ENCODE measurements at places on chromosomes 7 and 10. TPM values are rescaled to one million over a fixed set of nuclear protein-coding genes. Genes with fewer than 3 reads are reported as not detected.

The SORCS3 gene
- total RNA-seq = 0.18 TPM

The KCP gene
- 5.3 TPM for total RNA-seq

The FRMPD2 gene
- 0.48 TPM for total RNA-seq

The SLC26A5 gene
- total RNA-seq = 0.11 TPM

The NXPH1 gene
- total RNA-seq = 0.11 TPM

The PLAU gene
- total RNA-seq = 15.0 TPM

The IL2RA gene
- not detected for total RNA-seq

DNA sequence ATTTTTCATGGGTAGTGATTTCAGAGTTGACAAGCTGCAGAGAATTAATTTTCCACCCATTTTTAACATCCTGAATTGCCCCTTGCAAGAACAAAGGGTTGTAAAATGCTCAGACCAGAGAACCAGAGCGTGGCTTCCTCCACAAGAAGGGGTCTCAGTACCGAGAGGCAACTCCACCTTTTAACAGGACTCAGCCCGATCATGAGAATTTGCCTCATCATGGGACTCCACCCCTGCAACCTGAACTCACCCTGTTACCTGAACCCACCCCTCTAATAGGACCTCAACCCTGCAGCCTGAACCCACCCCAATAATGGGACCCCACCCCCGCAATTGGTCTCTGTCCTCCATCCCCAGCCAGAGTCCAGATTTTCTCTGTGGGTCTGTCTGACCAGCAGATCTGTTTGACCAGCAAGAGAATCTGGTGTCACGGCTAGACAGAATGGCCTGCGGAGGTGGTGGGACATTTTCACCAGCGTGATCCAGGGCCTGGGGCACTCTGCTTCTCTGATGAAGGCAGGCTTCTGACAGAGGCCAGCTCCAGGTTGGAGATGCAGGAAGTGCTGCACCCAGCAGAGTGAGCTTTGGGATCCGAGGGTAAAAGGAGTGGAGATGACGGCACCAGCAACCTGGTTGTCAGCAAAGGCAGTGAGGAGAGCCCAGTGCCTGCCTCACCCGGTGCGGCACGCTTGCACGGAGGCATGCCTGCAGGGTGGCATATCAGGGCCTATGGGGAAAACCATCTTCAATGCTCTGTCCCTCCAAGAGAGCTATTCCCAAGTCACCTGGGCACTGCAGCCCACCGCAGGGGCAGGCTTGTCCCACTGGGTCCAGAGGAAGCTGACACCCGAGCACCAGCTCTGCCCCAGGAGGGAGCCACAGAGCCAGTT, 136.6 kb downstream of the TCERG1L start:
- no peaks in the 10 kb centered on the region for H3K4me1 ChIP-seq
- H3K27ac ChIP-seq = no peak overlapping the region
- no peaks in the 10 kb centered on the region for H3K36me3 ChIP-seq
- H3K4me3 ChIP-seq = no peak overlapping the region
- no peaks in the 10 kb centered on the region for H3K27me3 ChIP-seq

DNA sequence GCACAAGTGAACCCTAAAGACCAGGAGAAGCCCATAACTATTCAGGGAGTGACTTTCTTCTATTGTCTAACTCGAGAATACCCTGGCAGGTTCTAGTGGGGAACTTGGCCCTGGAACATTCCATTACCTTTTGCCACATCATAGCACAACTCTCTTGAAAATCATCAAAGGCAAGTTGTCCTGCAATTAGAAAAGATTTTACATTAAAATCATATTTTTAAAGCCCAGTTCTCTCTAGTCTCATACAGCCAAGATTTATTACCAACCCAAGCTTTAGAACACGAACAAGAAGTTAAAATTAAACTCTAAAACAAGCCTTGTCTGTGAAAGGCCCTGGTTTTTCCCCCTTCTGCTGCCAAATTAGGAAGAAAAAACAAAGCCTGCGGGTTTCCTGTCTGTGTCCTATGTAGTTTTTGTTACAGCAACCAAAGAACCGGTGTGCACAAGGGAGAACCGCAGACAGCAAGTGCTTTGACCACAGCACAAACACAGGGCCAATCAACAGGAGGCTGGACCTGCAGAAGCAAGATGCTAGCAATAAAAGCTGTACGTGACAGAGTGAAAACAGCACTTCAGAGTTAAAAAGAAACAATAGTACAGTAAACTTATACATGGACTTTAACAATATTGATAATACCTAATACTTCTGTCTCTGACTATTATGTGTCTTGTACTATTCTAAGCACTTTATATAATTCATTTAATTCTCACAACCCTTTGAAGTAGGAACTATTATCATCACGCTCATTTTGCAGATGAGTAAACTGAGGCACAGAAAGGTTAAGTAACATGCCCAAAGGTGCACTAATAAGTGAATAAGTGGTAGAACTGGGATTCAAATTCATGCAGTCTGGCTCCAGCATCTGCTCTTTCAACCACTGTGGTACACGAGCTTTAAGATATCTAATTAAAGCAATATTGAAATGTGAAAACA, 65.8 kb downstream of the STK17A start:
- no peaks in the 10 kb centered on the region for H3K27me3 ChIP-seq
- no peak overlapping the region for H3K4me3 ChIP-seq
- peaks cover 19% of the 10 kb centered on the region for H3K4me1 ChIP-seq
- no peak for DNase-seq
- H3K27ac ChIP-seq = peak overlapping the region; percentile 89
- peaks cover 21% of the 10 kb centered on the region for H3K36me3 ChIP-seq

GRCh38 chr7:129843365-129843898, 109.3 kb downstream of the UBE2H start:
- peak overlapping the region; percentile 26 for H3K4me3 ChIP-seq
- peak overlapping the region; percentile 81 for H3K27ac ChIP-seq
- DNase-seq = peak; percentile 86
- peaks cover 7% of the 10 kb centered on the region for H3K36me3 ChIP-seq
- H3K27me3 ChIP-seq = no peaks in the 10 kb centered on the region
- peaks cover 8% of the 10 kb centered on the region for H3K4me1 ChIP-seq

- DNase-seq = no peak
- no peaks in the 10 kb centered on the region for H3K27me3 ChIP-seq
- H3K4me3 ChIP-seq = no peak overlapping the region
- H3K4me1 ChIP-seq = no peaks in the 10 kb centered on the region
- peaks cover 30% of the 10 kb centered on the region for H3K36me3 ChIP-seq
- H3K27ac ChIP-seq = no peak overlapping the region
Observed at GRCh38 chr7:138226745-138227279, 150.6 kb downstream of the AKR1D1 start.

- DNase-seq = no peak
- H3K27me3 ChIP-seq = no peaks in the 10 kb centered on the region
- H3K4me3 ChIP-seq = no peak overlapping the region
- no peak overlapping the region for H3K27ac ChIP-seq
Observed at GRCh38 chr10:31749981-31750840, 178.4 kb downstream of the ARHGAP12 start.

DNA sequence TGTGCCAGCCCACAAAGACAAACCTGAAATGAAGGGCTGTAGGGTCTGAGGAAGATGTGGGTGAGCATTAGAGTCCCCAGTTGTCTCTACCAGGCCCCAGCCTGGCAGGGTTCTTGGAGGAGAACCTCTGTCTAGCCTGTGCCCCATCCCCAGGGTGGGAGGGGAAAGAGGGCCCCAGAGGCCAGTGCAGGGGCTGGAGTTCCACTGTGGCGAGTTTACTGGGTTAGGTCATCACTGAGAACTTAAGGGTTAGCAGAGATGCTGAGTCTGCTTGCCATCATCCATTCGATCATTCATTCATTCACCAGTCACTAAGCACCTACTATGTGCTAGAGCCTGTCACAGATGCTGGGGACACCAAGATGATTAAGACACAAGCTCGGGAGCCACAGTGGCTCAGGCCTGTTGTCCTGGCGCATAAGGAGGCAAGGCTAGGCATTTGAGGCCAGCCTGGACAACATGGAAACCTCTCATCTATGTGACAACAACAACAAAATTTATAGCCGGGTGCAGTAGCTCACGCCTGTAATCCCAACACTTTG, 2.6 kb downstream of the ANKRD2 start:
- H3K27ac ChIP-seq = no peak overlapping the region
- no peak for DNase-seq
- no peak overlapping the region for H3K4me3 ChIP-seq
- H3K36me3 ChIP-seq = no peaks in the 10 kb centered on the region

- no peak overlapping the region for H3K27ac ChIP-seq
- H3K36me3 ChIP-seq = no peaks in the 10 kb centered on the region
- DNase-seq = no peak
- no peaks in the 10 kb centered on the region for H3K4me1 ChIP-seq
- no peak overlapping the region for H3K4me3 ChIP-seq
- no peaks in the 10 kb centered on the region for H3K27me3 ChIP-seq
Observed at GRCh38 chr10:90398566-90398965, 459.3 kb downstream of the HTR7 start.

GRCh38 chr7:142753366-142753765, 4.1 kb downstream of the PRSS1 start:
- no peaks in the 10 kb centered on the region for H3K36me3 ChIP-seq
- H3K4me1 ChIP-seq = no peaks in the 10 kb centered on the region
- H3K27me3 ChIP-seq = no peaks in the 10 kb centered on the region
- H3K4me3 ChIP-seq = no peak overlapping the region
- DNase-seq = no peak

DNA sequence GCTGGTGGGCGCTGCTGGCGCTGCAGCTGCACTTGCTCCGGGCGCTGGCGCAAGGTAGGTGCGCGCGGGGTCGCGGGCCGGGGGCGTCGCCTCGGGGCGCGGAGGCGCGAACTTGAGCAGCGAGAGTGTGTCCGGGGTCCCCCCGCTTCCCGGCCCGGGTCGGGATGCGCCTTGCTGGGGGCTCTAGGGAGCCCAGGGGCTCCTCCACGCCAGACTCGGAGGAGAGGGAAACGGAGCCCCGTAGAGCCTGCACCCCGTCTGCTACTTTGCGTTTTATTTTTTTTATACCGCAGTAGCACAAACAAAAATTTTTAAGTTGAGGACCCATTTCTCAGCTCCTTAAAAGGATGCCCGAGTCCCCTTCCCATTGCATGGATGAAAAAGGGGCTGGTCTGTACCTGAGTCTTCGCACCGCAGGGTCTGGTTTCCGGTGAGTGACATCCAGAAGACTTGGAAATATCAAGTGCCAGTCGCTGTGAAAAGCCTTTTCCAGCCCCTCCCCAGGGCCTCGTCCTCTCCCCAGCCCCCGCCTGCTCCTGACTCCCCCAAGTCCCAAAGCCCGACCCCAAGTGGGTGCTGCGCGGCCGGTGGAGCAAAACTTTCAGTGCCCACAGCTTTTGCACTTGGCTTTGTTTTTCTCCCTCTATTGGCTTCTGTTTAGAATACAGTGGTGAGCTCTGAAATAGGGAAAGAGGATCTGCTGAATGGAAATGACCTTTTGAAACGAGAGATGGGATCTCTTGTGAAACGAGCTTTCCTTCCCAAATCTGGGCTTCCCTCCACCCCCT, 973 bp downstream of the SDK1 start:
- H3K4me3 ChIP-seq = peak overlapping the region; percentile 78
- H3K4me1 ChIP-seq = peaks cover 6% of the 10 kb centered on the region
- H3K27ac ChIP-seq = no peak overlapping the region
- no peaks in the 10 kb centered on the region for H3K36me3 ChIP-seq
- no peaks in the 10 kb centered on the region for H3K27me3 ChIP-seq
- peak; percentile 40 for DNase-seq

DNA sequence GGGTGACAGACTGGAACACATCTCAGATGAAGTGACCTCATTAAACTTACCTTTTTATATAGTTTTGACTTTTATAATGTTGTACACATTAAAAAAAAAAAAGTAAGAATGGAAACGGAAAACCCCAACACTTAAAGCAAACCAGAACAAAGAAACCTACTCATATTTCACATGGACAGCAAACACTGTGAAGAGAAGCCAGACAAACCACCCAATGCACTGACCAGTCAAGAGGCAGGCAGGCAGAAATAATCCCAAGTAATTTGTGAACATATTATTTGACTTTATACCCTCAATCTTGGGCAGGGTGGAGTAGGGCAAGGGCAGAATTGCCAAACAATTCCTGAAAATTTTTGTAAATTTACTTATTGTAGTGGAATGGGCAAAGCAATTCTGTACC, 39.8 kb downstream of the WAPL start:
- DNase-seq = no peak
- no peak overlapping the region for H3K4me3 ChIP-seq
- H3K36me3 ChIP-seq = no peaks in the 10 kb centered on the region
- no peaks in the 10 kb centered on the region for H3K4me1 ChIP-seq
- no peaks in the 10 kb centered on the region for H3K27me3 ChIP-seq
- no peak overlapping the region for H3K27ac ChIP-seq

DNA sequence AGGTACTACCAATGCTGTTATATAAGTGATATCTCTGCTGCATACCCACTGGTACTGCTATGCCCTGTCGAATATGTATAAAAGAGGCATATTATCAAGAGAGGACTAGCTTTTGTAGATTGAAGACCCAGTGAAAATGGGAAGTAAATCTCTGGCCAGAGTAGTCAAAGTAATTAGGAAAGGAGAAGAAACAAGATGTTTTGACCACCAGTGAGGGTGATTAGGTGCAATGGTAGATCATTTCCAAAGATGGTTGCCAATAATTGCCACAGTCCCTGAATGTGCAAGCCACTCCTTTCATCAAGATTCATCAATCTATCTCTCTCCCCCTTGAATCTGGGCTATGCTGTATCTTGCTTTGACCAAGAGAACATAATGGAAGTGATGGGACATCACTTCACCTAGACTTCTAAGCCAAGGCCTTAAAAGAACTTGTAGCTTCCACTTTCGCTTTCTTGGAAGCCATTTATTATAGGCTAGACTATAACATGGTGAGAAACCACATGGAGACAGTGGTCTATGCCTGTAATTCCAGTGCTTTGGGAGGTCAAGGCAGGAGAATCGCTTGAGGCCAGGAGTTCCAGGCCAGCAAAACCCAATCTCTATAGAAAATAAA, 52.6 kb upstream of the ST8SIA6 start:
- no peaks in the 10 kb centered on the region for H3K27me3 ChIP-seq
- DNase-seq = no peak
- no peak overlapping the region for H3K27ac ChIP-seq
- H3K4me3 ChIP-seq = no peak overlapping the region

DNA sequence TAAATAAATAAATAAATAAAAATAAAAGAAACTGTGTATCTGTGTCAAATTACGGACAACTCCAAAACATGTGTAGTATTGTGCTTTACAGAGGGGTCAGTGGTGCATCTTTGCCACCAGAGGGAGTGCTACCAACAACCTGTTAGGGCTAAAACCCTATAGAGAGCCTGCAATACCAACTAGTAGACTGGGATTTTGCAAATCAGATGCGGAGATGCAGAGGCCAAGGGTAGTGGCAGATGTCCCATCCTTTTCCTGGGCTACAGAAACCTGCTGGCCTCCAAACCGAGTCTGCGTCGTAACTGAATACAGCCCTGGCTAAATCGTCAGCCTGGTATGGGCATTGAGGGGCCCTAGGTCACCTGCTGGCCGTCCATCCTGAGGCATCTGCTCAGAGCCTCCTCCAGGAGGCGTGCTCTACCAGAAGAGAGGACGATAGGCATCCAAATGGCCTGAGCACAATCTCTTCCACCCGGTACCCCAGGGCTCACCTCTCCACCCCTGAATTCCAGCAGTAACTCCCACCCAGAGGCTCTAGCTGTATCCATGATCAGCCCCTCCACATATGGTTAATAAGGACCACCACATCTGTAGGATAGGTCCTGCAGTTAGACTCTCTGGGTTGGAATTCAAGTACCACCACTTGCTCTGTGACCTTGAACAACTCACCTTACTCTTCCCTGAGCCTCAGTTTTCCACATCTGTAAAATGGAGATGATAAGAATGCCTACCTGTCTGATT, 6.2 kb upstream of the RRP12 start:
- H3K4me3 ChIP-seq = peak overlapping the region; percentile 73

Measured in H9 (cell line).